Activated T-helper 1 cell treated with anti-CD3 and anti-CD28 coated beads, Interleukin-12 subunit alpha, Interleukin-12 subunit beta, Interleukin-2, Interleukin-4 antibody, amounts not matched to agents 30 ng/mL and 10 ng/mL and 1 ng/mL, durations not matched to agents 14 hours and 24 hours and 36 hours (primary cell): ENCODE measurements at places on chromosomes 6 and 20.

DNA sequence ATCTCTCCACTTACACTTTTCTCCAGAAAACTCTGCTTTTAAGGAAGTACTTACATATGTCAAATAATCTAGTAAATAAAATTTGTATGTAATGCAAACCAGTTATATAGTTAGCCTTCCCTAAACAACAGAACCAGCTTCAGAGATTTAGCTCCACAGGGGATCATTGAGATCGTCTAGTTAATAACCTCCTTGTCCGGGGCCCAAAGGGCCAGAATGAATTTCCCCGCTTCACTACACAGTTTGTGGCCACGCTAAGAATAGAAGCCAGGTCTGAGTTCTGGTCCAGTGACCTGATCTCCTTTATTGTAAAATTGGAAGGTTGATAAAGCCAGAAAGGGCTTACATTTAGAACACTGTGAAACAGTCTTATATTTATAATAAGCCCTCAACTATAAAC lies 245.2 kb downstream of the TPBG start:
- no peak for DNase-seq
- no peaks in the 10 kb centered on the region for H3K4me1 ChIP-seq
- H3K27ac ChIP-seq = no peak overlapping the region

DNA sequence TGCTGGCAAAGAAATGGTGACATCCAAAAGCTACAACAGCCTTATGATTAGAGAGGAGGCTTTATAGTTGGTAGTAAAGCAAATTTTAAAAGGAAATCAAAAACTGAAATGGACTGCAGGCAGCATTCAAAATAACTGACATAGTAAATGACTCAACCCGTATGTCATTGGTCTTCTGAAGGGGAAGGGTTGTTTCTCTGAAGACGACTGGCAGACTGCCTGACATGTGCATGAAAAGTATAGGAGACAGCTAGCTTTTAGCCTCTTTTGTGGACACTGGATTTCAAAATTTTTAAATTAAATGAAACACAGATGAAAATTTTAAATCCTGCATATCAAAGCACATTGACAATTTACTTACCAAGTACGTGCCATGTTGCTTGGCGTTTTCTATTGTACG lies 90.7 kb downstream of the TRMT6 start:
- H3K4me3 ChIP-seq = no peak overlapping the region
- peaks cover 10% of the 10 kb centered on the region for H3K4me1 ChIP-seq
- no peaks in the 10 kb centered on the region for H3K36me3 ChIP-seq
- DNase-seq = no peak

DNA sequence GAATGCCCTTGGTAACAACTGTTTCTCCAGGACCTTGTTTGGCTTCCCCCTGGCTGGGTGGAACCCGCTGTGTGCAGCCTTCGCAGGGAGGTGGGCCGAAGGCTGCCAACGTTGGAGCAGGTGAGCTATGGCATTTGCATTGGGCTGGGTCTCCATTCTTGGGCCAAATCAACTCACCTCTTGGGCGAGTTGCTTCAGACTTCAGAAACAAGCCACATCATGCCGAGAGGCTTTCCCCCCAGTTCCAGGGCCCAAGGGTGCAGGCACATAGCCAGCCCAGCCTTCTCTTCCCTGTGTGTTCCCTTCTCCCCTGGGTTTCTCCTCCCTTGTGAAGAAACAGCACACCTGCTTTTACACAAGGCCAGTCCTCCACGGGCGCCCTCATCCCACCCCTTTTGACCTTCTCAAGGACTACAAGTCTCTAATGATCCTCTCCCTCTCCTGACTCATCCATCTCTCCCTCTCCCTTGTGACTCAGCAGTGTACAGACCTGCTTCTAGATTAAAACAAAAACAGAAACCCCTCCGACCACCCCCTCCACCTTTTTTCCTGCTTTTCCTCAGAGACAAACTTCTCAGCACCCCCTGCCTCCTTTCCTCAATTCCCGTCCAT lies 41.6 kb downstream of the FAM209B start:
- no peaks in the 10 kb centered on the region for H3K4me1 ChIP-seq
- no peaks in the 10 kb centered on the region for H3K36me3 ChIP-seq
- peaks cover 4% of the 10 kb centered on the region for H3K27me3 ChIP-seq
- no peak overlapping the region for H3K27ac ChIP-seq
- no peak for DNase-seq

DNA sequence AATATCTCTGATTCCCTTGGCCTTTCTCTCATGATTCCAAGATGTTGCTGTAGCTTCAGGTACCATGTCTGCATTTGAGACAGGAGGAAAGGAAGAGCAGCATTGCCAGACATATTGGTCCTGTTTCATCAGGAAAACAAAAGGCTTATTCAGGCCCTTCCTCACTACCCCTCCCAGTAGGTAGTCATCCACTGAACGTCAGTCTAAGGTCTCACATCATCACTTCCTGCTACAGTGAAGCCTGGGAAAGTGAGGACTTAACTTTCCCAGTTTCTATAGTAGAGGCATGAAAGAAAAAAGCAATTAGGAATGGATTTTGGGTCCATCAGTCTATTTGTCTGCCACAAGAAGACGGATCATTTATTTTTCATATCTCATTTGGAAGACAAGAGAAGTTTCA lies 85.7 kb upstream of the SOX4 start:
- no peaks in the 10 kb centered on the region for H3K36me3 ChIP-seq
- no peaks in the 10 kb centered on the region for H3K27me3 ChIP-seq
- no peaks in the 10 kb centered on the region for H3K4me1 ChIP-seq
- H3K4me3 ChIP-seq = no peak overlapping the region
- no peak overlapping the region for H3K27ac ChIP-seq

DNA sequence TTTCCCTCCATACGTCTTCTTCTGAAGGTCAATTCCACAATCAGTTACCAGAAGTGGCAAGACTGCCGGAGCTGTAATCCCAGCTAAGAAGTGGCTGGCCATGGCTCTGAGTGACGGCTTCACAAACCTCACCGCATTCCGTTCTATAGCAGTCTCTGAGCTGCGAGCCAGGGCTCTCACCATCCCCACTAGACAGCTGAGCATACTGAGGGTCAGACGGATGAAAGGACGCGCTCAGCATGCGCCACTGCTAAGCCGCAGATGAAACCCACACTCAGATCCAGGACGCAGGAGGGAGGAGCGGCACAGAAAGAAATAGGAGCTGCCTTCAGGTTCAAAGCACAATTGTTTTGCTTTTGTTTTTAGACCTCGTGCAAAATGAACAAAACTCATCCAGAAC lies 97.9 kb downstream of the ANKRD60 start:
- no peak for DNase-seq
- peaks cover 40% of the 10 kb centered on the region for H3K27me3 ChIP-seq
- no peak overlapping the region for H3K4me3 ChIP-seq
- no peaks in the 10 kb centered on the region for H3K4me1 ChIP-seq
- no peaks in the 10 kb centered on the region for H3K36me3 ChIP-seq
- H3K27ac ChIP-seq = no peak overlapping the region

- peaks cover 54% of the 10 kb centered on the region for H3K4me1 ChIP-seq
- peaks cover 31% of the 10 kb centered on the region for H3K36me3 ChIP-seq
- peak overlapping the region; percentile 89 for H3K4me3 ChIP-seq
- H3K27me3 ChIP-seq = no peaks in the 10 kb centered on the region
Measured at GRCh38 chr20:20452254-20452676, 84.4 kb downstream of the INSM1 start.

- peaks cover 13% of the 10 kb centered on the region for H3K4me1 ChIP-seq
- H3K27me3 ChIP-seq = no peaks in the 10 kb centered on the region
- no peak overlapping the region for H3K27ac ChIP-seq
- no peak for DNase-seq
- no peak overlapping the region for H3K4me3 ChIP-seq
Measured at GRCh38 chr6:110810896-110811586, 4.2 kb downstream of the CDK19 start.
